ENCODE measurements at places on chromosomes 12 and 14.

GRCh38 chr12:24600551-24600950 is 348.4 kb downstream of the BCAT1 start:
- DNase-seq = no peak

GRCh38 chr14:79502136-79502750 is 709.1 kb downstream of the DIO2 start:
- no peak for DNase-seq

GRCh38 chr14:70753518-70753953 is 55.8 kb downstream of the MAP3K9 start:
- no peak for DNase-seq

DNA sequence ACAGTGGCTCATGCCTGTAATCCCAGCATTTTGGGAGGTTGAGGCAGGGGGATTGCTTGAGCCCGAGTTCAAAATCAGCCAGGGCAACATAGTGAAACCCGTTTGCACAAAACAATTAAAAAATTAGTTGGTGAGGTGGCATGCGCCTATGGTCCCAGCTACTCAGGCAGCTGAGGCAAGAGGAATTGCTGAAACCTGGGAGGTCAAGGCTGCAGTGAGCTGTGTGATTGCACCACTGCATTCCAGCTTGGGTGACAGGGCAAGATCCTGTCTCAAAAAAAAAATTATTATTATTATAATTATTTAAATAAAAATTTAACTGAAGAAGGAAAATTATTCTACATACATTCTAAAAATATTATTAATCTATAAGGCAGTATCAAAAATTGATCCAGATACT is 164.1 kb downstream of the ITPR2 start:
- no peak for DNase-seq

DNA sequence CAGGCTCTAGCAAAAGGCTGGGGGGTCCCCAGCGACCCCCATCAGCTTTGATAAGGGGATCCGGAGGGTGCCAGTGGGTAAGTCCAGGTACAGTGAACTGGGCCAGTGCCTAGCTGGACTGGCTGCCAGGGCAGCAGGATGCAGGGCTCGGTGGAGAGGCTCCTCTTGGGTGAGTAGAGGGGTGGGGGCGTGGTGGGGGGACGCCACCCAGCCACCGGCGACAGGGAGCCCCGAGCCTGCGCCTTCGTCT is 171 bp downstream of the RAPGEF3 start:
- DNase-seq = no peak

GRCh38 chr12:9864913-9865675 is 4.1 kb downstream of the CLEC2B start:
- DNase-seq = no peak
